ENCODE measurements at places on chromosomes 2 and 18.

GRCh38 chr2:105382177-105382576 lies 16.7 kb downstream of the FHL2 start:
- no peak for DNase-seq

DNA sequence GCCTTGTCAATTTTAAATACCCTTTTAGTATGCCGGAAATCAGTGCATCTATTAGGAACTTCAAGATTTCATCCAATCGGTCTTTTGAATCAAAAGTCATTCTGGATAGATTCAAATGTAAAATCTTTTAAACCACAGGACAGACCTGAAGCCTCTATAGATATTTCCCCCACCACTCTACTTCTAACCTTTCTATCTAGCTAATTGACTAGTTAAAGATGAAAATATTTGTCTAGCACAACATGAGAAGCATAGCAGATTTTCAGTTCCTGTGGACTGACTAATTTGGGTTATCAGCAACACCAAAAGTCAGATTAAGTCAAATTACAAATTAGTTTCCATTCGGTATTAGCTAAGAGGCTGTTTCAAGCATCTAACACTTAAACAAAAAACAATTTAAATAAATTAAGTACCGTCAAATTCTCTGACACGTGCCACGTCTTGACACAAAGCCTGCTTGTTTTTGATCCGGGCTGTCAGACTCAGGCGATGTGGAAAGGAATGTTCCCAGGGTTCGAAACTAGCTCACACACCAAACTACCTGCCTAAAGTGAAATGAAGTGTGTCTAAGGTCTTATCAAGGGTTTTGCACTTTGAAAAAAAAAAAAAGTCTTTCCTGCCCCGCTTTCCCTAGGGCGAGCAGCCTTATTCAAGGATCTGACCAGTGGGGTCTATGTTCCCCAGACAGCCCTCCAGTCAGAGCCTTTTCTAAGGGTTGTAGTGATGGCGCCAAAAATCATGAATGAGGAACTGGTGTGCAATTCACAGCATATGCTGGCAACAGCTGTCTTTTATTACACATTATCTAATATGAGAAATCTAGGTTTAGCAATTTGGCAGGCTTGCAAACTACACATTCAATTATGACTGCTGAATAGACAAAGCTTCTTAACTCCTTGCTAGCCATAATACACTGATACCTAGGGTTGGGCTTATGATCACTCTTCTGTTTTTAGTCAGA lies 4.7 kb downstream of the CYTIP start:
- DNase-seq, result no peak

GRCh38 chr2:195656161-195656858 lies 716 bp upstream of the SLC39A10 start:
- DNase-seq, result no peak

DNA sequence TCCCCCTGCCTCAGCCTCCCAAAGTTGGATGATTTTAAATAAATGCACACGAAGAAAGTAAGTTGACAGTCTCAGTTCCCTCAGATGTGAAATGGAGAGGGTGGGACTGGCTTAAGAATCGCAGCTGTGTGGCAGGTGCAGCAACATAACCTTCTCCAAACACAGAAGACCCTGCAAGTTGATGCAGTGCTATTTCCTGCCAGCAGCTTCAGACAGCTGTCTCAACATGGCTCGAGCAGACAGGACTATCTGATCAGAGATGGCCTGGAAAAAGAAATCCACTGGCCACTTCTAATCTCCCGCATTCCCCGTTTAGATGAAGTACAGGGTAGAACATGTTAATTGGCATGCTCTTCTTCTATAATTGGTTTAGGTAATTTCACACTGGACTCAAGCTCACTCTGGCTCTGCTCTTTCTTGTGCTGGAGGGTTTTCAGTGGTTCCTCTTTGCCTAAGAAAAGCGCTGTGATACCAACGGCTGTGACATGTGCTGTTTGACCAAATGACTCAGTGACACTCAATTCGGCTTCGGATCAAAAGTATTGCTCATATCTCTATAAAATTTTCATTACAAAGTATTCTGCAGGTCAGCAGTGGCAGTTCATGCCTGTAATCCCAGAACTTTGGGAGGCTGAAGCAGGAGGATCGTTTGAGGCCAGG lies 40.2 kb downstream of the MYOM1 start:
- no peak for DNase-seq

All from activated T-helper 1 cell treated with anti-CD3 and anti-CD28 coated beads, Interleukin-2, amount 50 U/mL, for 16 hours (primary cell).